ENCODE measurements at places on chromosomes 12 and 14.

DNA sequence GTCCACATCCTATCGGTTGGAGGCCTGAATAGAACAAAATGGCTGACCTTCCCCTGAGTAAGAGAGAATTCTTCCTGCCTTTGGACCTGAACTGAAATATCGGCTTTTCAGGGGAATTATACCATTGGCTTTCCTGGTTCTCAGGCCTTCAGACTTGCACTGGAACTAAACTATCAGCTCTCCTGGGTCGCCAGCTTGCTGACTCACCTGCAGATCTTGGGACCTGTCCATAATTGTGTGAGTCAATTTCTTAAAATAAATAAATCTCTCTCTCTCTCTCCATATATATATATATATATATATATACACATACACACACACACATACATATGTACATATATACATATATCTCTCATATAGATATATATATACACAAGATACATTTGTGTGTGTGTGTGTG is 41.6 kb downstream of the KCNK10 start:
- no peak for DNase-seq

DNA sequence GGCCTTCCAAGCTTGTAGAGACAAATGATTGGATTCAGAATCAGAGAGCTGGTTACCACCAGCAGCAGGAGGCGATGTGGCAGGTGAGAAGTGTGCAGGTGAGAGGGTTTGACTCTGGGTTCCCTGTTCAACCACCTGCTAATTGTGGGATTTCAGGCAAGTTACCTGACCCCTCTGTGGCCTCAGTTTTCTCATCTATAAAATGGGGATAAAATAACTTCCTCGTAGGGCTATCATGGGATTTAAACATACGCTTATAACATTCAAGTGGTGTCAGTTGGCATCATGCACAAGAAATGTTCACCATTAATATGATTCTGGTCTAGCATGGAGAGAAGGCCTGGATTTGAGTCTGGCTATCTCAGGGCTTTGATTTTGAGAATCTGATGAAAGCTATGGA is 143.8 kb upstream of the MYL2 start:
- no peak for DNase-seq

DNA sequence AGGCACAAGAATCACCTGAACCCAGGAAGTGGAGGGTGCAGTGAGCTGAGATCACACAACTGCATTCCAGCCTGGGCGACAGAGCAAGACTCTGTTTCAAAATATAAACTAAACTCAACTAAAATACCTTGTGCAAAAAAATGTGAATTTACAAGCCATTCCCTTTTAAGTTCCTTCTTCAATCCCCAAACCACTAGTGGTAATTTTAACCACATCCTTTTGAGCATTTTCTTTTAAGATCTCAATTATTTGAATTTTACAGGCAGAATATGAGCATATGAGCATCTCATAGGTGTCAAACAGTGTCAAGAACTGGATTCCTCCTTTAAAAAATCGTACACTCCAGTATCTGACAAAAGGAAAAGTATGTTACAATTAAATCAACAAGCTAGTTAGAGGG is 57.0 kb upstream of the NPFF start:
- no peak for DNase-seq

DNA sequence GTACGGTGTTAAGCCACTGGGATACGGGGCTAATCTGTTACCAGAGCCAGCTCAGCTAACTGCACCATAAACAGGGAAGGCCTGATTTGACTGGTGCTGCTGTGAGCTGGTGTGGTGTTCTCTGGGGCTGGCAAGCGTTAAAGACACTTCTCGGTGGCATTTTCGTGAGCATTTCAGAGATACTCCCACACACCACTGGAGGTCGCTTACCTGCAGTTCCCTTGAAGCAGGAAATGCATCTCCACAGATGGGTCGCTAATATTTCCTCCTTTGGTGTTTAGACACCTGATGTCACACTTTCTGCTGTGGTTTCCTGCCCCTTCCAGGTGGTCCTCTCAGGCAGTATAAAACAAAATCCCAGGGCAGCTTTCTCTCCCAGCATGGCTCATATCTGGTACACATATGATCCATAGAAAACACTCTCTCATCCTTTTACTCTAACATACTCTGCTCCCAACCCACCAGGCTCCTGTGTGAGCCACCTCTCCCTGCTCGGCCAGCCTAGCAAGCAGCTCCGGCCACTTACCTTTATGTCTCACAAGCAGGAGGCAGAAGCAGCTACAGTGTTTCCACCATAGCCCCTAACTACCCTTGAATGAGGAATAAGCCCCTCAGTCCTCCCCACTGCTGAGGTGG is 129.9 kb upstream of the GRIN2B start:
- DNase-seq, result no peak

- no peak for DNase-seq
Observed at GRCh38 chr14:59425322-59425935, 39.8 kb downstream of the GPR135 start.

DNA sequence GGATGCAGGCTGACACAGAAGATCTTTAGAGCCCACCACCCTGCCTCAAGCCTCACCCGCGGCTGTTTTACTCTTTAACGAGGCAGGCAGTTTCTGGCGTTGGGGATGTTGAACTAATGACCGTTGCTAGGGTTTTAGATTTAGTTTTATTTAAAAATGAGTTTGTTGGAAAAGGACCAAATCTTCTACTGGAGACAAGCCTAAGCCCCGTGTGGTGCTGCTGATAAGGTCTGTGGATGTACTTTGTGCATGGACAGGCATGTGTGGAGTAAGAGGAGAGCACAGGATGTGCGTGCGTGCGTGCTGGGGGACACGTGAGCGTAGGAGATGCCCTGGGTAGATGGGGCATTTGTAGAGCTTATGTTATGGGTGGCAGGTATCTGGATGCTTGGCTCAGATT is 5.7 kb downstream of the NTF3 start:
- DNase-seq, result no peak
